ENCODE measurements at places on chromosomes 5 and 9. TPM values are rescaled to one million over a fixed set of nuclear protein-coding genes. Genes with fewer than 3 reads are reported as not detected.

- H3K36me3 ChIP-seq, result no peaks in the 10 kb centered on the region
- H3K27ac ChIP-seq, result peak overlapping the region; percentile 34
- DNase-seq, result peak; percentile 60
Measured at GRCh38 chr9:121557581-121558447, 58.2 kb upstream of the GGTA1 start.

F2RL2 gene
- 1.0 TPM for total RNA-seq

DNA sequence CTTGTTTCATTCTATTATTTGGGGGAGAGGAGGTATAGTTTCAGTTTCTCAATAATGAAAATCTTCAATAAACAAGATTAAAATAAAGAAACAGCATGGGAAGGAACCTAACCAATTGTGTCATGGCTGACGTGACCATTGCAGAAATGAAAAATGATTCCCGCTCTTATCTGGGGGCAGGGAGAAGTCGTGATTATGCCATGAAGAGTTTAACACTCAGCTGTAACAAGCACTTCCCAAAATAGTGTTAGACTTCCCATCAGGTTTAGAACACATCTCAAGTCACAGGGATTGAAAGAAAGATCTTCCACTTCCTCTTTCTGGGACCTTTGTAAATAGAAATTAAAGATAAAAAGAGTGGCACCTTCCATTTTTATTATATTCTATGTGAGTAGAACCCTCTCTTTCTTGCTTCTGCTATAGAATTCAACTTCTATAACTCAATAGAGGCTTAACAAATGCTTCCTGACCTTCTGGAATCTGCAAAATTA is 122.2 kb downstream of the TRPM6 start:
- no peak for DNase-seq
- H3K4me1 ChIP-seq, result no peaks in the 10 kb centered on the region
- no peaks in the 10 kb centered on the region for H3K27me3 ChIP-seq
- H3K36me3 ChIP-seq, result no peaks in the 10 kb centered on the region
- H3K27ac ChIP-seq, result no peak overlapping the region

DNA sequence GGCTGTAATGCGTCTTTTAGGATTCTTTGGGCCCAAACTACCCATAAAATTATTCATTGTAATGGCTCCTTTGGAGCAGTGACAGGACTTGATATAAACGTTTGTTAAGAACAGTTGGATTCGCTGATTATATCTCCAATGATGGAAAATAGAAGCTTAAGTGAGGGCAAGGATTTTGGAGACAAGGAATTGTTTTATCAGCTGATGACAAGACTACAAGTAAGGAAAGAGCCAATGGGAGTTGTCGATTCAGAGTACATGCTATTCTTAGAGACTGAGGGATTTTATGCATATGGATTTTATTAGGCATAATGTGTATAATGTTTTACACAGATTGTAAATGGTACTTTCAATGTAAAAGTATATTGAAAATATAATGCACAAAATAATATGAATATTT is 425.5 kb upstream of the RIOK2 start:
- no peak overlapping the region for H3K27ac ChIP-seq
- no peak overlapping the region for H3K4me3 ChIP-seq
- no peaks in the 10 kb centered on the region for H3K36me3 ChIP-seq
- no peak for DNase-seq
- no peaks in the 10 kb centered on the region for H3K4me1 ChIP-seq

DNA sequence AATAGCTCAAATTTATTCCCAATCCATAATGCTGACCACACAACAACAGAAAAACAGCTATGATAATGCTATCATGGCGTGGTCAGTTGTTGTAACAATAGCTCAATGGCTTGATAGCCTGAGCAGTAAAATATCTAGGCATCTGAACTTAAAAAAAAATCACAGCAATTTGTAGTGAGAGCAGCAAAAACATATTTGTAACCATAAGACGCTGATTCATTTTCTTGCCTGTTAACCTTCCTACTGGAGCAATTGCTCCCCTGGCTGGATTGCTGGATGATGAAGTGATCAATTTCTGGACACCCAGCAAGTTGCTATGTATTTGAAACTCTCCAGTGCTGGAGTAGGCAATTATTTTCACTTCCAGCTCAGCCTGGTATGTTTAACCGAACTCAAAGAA is 115.1 kb downstream of the PCSK1 start:
- DNase-seq, result no peak
- no peak overlapping the region for H3K4me3 ChIP-seq
- H3K4me1 ChIP-seq, result no peaks in the 10 kb centered on the region
- no peak overlapping the region for H3K27ac ChIP-seq

DNA sequence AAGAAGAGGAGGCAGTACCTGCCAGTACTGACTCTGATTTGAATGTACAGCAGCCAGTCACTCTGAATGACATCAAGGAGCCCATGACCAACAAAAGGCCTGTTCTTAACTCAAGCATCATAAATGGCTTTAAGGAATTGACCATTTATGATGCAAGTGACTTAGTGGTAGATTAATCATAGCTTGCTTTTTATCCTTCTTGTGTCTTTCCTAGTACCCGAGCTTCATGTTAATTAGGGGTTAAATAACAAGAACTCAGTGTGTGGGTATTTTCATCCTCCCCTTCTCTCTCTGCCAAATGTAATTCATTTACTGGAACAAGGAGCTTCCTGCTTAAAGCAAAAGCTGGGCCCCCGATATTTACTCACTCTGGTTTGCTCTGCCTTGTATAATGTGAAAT is 146.5 kb downstream of the UNC13B start:
- H3K4me1 ChIP-seq, result no peaks in the 10 kb centered on the region
- DNase-seq, result no peak
